ENCODE measurements at places on chromosomes 1 and 21.

DNA sequence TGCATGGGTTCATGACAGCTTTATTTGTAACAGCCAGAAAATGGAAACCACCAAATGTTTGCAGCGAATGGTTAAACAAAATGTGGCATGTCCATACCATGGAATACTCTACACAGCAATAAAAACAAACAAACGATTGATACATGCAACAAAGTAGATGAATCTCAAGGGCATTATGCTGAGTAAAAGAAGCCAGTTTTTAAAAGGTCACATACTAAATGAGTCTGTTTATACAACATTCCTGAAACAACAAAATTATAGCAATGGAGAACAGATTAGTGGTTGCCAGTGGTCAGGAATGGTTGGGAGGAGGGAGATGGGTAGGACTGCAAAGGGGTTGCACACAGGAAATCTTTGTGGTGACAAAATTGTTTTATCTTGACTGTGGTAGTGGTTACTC, 202.4 kb upstream of the UBE2U start:
- no peak for DNase-seq

DNA sequence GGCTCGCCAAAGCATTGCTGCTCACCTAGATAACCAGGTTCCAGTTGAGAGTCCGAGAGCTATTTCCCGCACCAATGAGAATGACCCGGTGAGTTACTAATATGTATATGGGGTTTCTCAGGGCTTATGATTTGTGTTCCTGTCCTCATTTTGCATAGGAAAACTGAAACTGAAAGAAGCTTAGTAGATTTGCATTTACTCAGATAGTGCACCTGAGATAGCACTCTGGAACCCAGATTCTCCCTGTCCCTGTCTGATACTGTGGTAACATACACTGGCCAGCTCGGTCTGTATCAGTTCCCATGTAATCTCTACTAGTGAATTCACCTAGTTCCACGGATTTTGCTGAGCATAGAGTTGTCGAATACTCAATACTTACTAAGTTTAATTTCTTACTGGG, 28.1 kb downstream of the DAP3 start:
- peak; percentile 27 for DNase-seq

DNA sequence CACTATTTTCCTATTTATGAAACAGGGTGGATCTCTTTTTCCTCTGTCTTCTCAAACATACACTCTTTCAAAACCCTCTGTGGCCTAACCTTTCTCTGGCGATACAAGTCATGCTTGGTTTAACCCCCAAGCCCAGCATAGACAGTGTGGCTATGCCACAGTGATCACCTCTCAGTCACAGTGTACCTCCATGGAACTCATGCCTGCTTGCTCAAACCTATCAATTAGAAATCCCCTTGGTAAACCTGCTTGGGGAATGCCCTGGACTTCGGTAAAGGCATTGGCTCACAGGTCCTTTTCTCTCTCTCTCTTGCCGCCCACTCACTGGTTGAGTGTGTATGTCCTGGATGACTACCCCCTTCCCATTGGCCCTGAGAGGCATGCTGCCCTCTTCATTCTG, 147.5 kb downstream of the CYYR1 start:
- no peak for DNase-seq

DNA sequence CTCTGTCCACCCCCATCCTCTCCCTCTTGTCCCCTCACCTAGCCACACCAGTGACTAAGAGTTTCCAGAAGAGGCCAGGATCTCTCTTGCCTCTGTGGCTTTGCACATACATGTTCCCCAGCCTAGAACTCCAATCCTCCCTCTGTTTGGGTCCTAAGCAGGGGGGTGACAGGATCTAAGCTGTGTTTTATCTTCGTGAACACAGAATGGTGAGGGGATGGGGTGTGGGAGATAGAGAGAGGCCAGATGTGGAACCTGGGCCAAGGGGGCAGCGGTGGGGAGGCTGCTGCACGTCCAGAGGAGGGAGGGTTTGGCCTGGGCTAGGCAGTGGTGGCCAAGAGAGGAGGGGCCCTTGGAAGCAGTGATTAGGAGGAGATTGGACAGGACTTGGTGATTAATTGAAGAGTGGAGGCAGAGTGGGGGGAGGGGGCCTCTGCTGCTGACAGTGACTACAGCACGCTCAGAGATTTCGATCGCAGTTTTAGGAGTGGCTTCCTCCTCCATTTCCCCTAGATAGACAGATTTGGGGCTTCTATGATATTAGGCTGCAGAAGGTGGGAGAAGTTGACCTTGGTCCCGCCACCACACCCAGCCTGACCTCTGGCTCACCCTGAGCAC, 17.1 kb upstream of the ADGRB2 start:
- no peak for DNase-seq

GRCh38 chr1:86453664-86454063, 15.1 kb upstream of the CLCA1 start:
- no peak for DNase-seq

DNA sequence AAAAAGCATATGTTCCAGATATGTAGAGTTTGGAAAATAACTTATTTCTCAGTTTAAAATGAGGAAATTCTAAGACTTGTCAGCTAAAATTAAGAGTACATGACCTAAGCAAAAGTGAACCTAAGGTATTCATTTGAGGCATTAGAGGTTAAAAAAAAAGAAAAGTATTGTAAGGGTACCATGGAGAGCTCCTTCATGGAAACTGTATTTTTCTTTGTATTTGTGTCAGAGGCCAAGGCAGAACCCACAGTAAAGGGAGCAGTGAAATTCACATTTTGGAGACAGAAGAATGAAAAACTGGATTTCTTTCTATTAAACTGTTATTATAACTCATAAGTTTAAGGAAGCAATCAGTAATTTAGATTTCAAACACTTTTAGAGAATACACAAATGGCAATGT, 1494.8 kb downstream of the KCNT2 start:
- DNase-seq = no peak
